ENCODE measurements at places on chromosomes 4 and X.

DNA sequence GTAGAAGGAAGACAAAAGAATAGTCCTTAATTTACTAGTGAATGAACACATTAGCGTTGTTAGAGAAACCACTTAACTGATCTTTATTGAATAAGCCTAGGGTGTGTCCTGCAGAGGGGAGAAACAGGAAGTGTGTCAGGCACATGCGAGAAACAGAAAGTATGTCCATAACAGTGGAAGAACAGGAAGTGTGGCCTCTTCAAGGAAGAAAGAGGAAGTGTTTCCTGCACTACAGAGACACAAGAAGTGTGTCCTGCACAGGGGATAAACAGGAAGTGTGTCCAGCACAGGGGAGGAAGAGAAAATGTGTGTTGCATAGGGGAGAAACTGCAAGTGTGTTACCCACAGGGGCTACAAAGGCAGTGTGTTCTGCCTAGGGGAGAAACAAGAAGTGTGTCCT lies 539.6 kb upstream of the PRKX start:
- no peaks in the 10 kb centered on the region for H3K4me1 ChIP-seq
- no peaks in the 10 kb centered on the region for H3K36me3 ChIP-seq
- no peak overlapping the region for H3K27ac ChIP-seq
- no peak for DNase-seq
- H3K4me3 ChIP-seq = no peak overlapping the region

DNA sequence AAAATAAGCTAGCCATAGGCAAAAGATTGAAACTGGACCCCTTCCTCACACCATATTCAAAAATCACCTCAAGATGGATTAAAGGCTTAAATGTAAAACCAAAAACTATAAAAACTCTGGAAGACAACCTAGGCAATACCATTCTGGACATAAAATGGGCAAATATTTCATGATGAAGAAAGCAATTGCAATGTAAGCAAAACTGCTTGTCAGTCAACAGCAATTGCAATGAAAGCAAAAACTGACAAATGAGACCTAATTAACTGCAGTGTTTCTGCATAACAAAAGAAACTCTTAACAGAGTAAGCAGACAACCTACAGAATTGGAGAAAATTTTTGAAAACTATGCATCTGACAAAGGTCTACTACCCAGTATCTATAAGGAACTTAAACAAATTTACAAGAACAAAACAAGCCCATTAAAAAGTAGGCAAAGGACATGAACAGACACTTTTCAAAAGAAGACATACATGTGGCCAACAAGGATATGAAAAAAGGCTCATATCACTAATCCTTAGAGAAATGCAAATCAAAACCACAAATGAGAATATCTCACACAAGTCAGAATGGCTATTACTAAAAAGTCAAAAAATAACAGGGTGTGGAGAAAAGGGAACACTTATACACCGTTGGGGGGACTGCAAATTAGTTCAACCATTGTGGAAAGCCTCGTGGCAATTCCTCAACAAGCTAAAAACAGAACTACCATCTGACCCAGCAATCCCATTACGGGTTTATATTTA lies 46.7 kb downstream of the CFAP299 start:
- H3K36me3 ChIP-seq = no peaks in the 10 kb centered on the region
- no peaks in the 10 kb centered on the region for H3K27me3 ChIP-seq
- H3K4me1 ChIP-seq = no peaks in the 10 kb centered on the region
- H3K4me3 ChIP-seq = no peak overlapping the region
- no peak for DNase-seq

GRCh38 chr4:170030121-170030520 lies 3.9 kb upstream of the MFAP3L start:
- DNase-seq = peak; percentile 13
- no peaks in the 10 kb centered on the region for H3K36me3 ChIP-seq
- no peak overlapping the region for H3K27ac ChIP-seq

GRCh38 chr4:145847764-145848163 lies 90.9 kb downstream of the ZNF827 start:
- H3K4me3 ChIP-seq = no peak overlapping the region
- no peaks in the 10 kb centered on the region for H3K27me3 ChIP-seq
- no peak overlapping the region for H3K27ac ChIP-seq
- no peaks in the 10 kb centered on the region for H3K4me1 ChIP-seq
- no peak for DNase-seq

DNA sequence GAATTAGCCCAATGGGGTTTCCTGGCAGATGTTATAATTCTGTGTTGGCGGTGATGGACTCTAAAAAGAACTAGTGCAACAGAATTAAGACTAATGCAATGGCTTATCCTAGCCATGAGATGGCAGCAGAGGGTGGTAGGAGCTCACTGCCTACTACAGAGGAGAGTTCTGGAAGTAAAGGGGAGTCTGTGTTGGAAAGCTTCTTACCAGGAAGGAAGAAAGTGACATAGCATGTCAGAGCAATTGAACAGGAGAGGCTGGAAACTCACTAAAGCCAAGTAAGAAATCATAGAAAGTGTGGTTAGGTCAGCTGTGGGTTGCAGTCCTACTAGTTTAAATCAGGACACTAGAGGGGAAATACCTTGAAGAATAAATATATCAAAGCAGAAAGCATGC lies 6.3 kb upstream of the TRPC5OS start:
- peak; percentile 61 for DNase-seq
- no peaks in the 10 kb centered on the region for H3K4me1 ChIP-seq
- H3K27ac ChIP-seq = no peak overlapping the region
- H3K36me3 ChIP-seq = no peaks in the 10 kb centered on the region
- no peak overlapping the region for H3K4me3 ChIP-seq

- H3K4me1 ChIP-seq = no peaks in the 10 kb centered on the region
- H3K4me3 ChIP-seq = no peak overlapping the region
- H3K27me3 ChIP-seq = peaks cover 24% of the 10 kb centered on the region
- H3K27ac ChIP-seq = no peak overlapping the region
- DNase-seq = no peak
- no peaks in the 10 kb centered on the region for H3K36me3 ChIP-seq
These were observed 1.3 kb downstream of the SPATA18 start for GRCh38 chr4:52052475-52052780.

- H3K4me3 ChIP-seq = no peak overlapping the region
- H3K4me1 ChIP-seq = no peaks in the 10 kb centered on the region
- no peaks in the 10 kb centered on the region for H3K27me3 ChIP-seq
- no peaks in the 10 kb centered on the region for H3K36me3 ChIP-seq
- no peak overlapping the region for H3K27ac ChIP-seq
These were observed 17.4 kb downstream of the CD40LG start for GRCh38 chrX:136665258-136665900.

DNA sequence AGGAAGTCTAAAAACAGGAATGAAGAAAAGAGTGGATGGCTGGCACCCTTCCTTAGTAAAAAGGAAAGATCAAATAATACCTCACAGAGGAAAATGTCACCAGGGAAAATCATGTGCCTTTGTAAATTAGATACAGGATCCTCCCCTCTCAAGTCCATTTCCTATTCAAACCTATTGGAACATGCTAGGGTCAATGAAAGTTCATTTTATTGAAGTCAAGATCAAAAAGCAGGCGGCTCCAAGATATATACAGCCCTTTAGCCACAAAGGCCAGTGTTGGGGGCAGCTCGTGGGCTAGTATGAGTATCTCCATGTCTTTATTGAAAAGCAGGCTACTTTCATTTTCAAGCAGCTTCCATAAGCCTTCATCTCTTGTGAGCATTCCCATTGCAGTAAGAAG lies 141.1 kb downstream of the QDPR start:
- H3K27me3 ChIP-seq = no peaks in the 10 kb centered on the region
- no peak overlapping the region for H3K4me3 ChIP-seq
- H3K27ac ChIP-seq = no peak overlapping the region
- no peak for DNase-seq

GRCh38 chr4:9835430-9835829 lies 54.0 kb downstream of the DRD5 start:
- DNase-seq = no peak
- H3K36me3 ChIP-seq = peaks cover 24% of the 10 kb centered on the region
- H3K27me3 ChIP-seq = no peaks in the 10 kb centered on the region
- no peak overlapping the region for H3K27ac ChIP-seq
- H3K4me1 ChIP-seq = no peaks in the 10 kb centered on the region

- no peak for DNase-seq
- H3K36me3 ChIP-seq = peaks cover 81% of the 10 kb centered on the region
- H3K4me3 ChIP-seq = no peak overlapping the region
- H3K27ac ChIP-seq = no peak overlapping the region
- H3K4me1 ChIP-seq = no peaks in the 10 kb centered on the region
- H3K27me3 ChIP-seq = no peaks in the 10 kb centered on the region
These were observed 19.3 kb upstream of the UBA1 start for GRCh38 chrX:47174376-47174775.

GRCh38 chrX:132848296-132848970 lies 110.0 kb downstream of the HS6ST2 start:
- H3K4me1 ChIP-seq = no peaks in the 10 kb centered on the region
- H3K36me3 ChIP-seq = no peaks in the 10 kb centered on the region
- H3K27ac ChIP-seq = no peak overlapping the region
- DNase-seq = no peak
- H3K4me3 ChIP-seq = no peak overlapping the region
